GM23248 (cell line): ENCODE measurements at places on chromosomes 1 and 21.

DNA sequence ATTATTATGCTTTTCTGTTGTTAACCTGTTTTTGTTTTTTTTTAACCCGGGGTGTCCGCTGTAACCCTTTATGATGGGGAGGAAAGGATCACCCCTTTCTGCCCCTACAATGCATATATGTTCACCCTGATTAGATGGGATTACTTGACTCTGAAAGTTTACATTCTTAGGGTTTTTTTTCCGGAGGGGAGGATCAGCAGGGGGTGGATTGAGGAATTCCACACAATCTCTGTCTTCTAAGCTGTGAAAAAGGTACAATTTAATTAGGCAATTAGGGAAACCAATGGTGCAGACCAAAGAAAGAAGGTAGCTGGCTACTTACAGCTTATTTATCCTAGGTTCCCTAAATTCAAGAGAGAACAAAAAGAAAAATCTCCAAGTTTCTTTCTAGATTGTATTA, 58.3 kb downstream of the EDEM3 start:
- DNase-seq, result no peak

- peak; percentile 66 for DNase-seq
Measured at GRCh38 chr1:96710708-96711477, 10.7 kb upstream of the PTBP2 start.

DNA sequence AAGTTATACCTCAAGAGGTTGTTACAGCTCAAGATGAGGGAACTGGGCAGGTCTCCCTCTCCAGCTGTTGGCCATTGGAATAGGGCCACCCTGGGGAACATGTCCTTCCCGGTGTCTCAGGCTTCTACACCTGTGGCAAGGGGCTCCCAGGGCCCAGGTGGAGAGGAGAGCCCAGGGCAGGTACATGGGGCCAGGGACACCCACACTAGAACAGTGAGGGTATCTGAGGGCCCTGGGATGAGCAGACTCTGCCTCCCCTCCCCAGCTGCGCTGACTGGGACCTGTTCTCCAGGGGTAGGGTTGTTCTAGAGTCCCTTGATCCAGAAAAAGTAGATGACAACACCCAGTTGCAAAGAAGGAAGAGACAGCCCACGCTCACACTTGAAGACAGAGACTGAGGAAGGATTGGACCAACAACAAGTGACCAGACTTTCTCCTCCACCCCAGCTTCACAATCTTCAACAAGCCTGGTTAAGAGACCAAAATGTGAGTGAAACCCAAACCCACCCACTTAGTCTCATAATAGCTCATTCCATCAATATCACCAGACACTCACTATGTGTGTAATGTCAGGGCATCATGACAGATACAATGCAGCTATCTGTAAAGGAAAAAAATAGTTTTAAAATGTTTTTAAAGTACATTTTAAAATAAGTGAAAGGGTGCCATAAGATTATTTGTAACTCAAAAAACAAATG, 439.3 kb downstream of the NPHP4 start:
- DNase-seq, result no peak

- DNase-seq, result peak; percentile 31
Measured at GRCh38 chr1:228007049-228007800, 427 bp downstream of the WNT3A start.

DNA sequence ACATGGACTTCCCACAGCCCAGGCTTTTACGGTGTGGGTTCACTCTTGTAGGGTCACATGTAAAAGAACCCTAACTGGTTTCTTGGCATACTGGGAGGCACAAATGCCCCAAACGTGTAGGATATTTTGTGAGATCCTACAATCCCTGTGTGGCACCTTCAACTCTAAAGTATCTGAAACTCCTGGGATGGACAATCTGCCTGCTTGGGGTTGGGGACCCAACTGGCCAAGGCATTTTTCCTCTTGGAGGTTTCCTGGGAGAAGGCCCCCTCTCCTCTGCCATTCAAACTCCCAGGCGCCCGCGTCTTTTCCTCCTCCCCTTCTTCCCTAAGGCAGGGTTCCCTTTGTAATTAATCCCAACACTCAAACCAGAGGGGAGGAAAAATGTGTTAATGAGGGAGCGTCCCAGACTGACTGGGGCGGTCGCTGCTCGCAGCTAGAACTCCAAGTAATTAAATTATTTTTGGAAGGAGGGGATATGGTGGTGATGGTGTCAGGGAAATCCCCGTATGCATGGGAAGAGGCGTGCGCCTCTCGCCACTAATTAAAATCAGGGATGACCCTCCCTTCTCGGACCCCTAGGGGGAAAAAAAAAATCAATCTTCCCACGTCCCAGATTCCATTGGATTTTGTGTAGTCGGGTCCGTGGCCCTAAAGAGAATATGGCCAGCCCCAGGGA, 681 bp upstream of the VANGL2 start:
- no peak for DNase-seq

GRCh38 chr1:6100861-6101783, 55.4 kb downstream of the KCNAB2 start:
- no peak for DNase-seq

DNA sequence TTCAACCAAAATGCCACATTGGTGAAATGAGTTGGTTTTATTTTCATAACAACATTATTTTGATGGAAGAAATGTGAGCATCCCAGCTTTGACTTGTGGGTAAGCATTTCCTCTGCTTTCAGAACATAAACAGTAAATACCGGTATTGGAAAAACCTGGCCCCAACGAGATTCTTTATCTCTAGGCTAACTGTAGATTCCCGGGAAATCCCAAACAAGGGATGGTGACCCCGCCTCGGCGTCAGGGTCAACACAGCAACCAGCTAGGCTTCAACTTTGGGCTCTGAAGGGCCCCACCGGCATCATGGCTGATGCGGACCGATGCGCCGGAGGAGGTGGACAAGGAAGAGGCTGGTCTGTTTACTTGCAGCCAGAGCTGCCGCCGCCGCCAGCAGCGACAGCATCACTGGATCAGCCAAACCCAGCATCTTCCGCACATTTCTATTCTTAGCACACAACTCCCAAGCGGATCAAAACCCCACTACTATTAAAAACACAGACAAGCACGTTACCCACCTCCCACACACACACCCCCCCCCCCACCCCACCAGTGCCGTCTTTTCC, 1.1 kb downstream of the AKT3 start:
- peak; percentile 86 for DNase-seq

GRCh38 chr1:1085911-1086841, 12.1 kb upstream of the RNF223 start:
- DNase-seq, result no peak

DNA sequence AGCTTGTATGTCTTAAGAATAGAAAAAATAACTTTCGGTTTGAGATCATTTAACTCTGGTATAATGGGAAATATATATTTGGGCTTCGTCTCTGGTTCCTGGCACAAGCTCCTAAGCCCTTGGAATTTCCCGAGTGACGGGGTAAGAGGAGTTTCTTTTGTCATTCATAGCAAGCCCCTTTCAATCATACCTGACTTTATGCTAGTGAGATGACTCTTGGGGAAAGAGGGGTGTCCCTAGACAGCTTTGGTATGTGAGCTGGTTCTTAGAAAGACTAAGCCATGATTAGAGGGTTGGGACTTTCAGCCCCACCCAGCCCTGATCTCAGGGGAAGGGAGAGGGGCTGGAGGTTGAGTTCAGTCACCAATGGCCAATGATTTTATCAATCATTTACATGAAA, 13.9 kb upstream of the MTARC1 start:
- no peak for DNase-seq
